ENCODE measurements at places on chromosomes 12 and 14. TPM values are rescaled to one million over a fixed set of nuclear protein-coding genes. Genes with fewer than 3 reads are reported as not detected.

DNA sequence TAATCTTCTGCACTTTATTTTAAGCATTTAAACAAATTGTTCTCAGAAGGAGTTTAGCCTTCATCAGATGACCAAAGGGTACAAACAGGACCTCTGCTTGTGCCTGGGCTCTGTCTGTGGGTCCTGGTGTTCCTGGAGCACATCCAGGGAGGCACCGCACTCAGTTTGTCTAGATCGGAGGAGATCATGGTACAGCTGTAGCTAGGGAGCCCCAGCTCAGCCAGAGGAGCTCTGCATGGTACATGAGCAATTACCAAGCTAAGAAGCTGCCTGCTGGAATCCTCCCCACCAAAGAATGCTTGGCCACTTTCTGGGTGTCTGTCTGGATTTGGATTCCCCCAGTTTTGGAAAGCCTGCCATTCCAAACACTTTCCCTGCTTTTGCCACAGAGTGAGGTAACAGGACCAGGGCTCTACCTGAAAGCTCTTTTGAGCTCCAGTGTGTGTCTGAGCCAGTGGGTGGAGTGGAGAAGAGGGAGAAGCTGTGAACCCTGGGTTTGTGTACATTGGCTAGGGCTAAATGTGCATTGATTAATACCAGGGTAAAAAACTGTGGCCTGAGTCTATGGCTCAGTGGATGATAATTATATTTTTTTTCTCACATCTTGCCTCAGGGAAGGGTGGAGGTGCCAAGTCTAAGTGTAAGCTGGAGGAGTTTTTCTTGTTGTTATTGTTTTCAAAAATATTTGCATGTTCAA lies 163.7 kb upstream of the IGF1 start:
- no peak for DNase-seq

GRCh38 chr12:95700316-95700785 lies 90.2 kb downstream of the NTN4 start:
- DNase-seq, result no peak

Gene DHH
- 0.25 TPM for total RNA-seq

Gene TRHDE
- under 0.01 TPM for total RNA-seq

Gene OVCH1
- total RNA-seq, result not detected

DNA sequence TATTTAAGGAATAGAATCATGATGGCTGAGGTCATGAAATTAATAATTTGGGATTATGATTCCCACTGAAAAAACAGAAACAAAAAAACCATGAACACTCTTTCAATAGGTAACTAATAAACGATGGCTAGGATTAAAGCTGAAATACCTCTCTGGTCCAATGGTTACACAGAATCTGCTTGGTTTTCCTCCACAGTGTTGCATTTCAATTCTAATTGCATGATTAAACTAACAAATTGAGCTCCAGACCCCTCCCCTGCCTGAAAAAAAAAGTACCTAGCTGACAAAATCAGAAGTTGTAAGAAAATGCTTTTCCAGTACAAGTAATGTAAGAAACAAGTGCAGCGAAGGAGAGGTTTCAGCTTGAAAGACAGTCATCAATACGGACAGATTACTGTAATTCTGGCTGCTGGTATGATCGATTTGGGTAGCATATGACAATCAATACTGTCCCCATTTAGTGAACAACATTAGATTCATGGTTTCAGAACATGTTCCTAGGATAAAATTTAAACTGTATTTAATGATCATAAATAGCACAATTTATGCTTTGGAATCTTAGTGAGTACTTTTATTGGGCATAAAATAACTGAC lies 32.0 kb downstream of the INSM2 start:
- no peak for DNase-seq

- no peak for DNase-seq
Measured at GRCh38 chr14:89544636-89545301, 127.7 kb upstream of the FOXN3 start.

GRCh38 chr12:42475106-42475505 lies 114.4 kb downstream of the PRICKLE1 start:
- no peak for DNase-seq

DNA sequence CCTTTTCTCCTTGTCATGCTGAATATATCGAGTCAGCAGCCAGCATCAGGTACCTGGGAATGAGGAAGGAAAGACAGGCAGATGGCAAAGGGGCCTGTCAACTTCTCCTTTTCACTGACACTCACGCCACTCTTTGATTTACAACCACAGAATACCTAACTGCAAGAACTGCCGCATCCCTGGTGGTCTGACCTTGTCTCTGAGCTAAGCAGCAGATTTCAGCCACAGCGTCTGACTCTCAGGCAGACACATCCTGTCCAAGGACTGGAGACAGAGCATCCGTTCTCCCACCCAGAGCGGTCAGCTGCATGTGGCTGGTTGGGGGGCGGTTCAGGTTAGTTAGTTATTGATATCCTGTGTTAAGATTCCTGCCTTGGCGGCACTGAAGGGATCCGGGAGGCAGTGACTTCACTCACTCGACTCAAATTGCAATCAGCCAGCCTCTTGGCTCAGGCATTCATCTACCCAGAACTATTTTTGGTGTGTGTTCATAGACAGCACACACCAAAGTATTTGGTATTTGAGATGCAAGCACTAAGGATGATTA lies 11.2 kb upstream of the MAP1LC3B2 start:
- no peak for DNase-seq

DNA sequence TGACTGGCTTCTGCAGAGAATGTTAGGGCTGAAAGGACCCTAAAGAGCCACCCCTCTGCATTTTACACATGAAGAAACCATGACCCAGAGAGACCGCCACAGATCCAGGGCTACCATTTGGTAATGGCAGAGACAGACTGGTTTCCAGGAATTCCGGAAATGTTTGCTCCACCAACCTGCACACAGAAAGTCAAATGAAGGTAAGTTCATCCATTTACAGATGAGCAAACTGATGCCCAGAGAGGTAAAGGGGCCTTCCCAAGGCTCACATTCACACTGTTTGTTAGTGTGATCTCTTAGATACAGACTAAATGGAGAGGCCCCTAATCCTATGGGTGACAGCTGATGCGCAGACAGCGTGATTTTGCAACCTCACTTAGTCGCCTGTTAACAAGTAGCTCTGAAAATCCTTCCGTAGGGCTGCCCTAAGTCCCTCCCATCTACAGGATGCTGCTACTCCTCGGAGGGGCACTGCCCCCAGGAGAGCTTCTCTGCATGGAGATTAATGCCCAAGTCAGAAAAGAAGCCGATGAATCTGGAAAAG lies 33.8 kb downstream of the ZFP36L1 start:
- no peak for DNase-seq

Gene PRH2
- total RNA-seq, result not detected

Gene EXOC3L4
- total RNA-seq, result not detected

DNA sequence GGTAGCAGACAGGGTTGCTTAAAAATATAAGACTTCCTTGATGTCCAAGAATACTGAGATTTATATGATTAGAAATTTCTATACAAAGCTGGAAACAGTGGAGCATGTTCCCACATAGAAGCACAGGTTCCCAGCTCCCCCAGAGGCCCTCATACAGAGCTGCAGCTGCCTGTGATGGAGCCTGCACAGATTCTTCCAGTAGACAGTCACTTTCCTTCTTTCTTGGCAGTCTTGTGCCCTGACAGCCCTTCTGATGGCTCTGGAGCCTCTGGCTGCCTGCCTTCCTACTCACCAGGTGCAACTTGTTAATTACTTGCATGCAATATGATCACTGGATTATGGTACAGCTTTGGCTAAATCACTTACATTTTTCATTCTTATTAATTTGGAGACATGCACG lies 44.4 kb downstream of the BICD1 start:
- no peak for DNase-seq

DNA sequence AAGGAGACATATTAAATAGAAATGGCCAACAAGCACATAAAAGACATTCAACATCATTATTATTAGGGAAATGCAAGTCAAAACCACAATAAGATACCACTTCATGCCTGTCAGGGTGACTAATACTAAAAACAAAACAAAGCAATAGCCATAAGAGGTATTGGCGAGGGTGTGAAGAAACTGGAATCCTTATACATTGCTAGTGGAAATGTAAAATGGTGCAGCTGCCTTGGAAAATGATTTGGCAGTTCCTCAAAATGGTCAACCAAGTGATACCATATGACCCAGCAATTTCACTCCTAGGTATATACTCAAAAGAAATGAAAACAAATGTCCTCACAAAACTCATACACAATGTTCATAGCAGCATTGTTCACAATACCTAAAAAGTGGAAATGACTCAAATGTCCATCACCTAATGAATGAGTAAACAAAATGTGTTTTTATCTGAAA lies 27.0 kb downstream of the GPR135 start:
- peak; percentile 53 for DNase-seq

Gene MAP3K9
- under 0.01 TPM for total RNA-seq

Gene BEGAIN
- total RNA-seq, result under 0.01 TPM

Gene ZNF664
- total RNA-seq, result 43.6 TPM

GRCh38 chr14:82879949-82880535 lies 1346.4 kb upstream of the SEL1L start:
- no peak for DNase-seq

- peak; percentile 29 for DNase-seq
Measured at GRCh38 chr14:94485944-94486841, 10.2 kb upstream of the SERPINA9 start.

Gene SLC25A47
- not detected for total RNA-seq

DNA sequence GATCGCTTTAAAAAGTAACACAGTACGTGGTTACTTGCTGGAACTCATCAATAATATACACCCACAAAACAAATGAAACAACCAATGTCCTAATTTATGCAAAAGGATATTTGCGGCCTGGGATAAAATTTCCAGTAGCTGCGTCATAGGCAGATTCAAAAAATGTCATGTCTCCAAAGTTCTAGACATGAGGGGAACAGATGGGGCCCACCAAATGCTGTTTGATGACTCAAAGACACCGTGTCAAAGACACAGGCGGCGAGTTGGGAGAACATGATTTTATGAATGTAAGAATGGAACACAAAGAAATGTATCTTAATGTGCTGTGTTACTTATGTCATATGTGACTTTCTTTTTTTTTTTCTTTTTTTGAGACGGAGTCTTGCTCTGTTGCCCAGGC lies 34.3 kb upstream of the NCOR2 start:
- no peak for DNase-seq

GRCh38 chr12:111409780-111410430 lies 4.2 kb downstream of the SH2B3 start:
- peak; percentile 93 for DNase-seq

DNA sequence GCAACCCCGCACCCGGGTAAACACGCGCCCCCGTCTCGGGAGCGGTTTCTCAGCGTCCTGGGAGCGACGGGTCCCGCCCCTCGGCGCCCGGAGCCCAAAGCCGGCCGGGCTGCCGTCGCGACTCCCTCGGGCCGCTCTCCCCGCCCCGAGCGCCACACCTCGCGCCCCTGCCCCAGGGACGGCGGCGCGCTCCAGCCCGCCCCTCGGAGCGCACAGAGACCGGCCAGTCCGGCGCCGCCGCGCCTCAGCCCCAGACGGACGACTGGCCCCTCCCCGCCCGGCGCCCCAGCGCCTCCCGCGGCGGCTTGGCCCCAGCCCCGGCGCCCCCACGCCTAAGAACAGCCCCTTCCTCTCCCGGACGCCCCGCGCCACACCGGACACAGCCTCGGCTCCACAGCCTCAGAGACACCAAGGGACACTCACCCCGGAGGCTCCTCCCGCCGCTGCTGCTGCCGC lies 411 bp downstream of the BTBD7 start:
- peak; percentile 85 for DNase-seq

Gene RNU4-1
- total RNA-seq, result under 0.01 TPM

Gene MMP17
- 13.1 TPM for total RNA-seq

Gene KRT6C
- not detected for total RNA-seq

DNA sequence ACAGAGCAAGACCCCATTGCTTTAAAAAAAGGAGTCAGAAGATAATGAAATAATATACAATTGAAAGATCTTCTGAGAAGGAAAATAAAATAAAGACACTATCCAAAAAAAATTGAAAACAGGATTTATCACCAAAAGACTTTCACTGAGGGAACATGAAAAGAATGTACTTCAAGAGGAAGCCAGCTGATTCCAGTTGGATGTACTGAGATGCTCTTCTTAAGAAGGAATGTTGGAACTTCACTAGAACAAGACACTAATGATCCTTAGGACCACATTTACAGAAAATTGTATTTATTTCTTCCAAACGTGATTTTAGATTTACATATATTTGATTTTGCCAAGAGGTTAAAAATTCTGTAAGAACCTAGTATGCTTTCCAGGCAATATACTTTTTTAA lies 65.6 kb upstream of the CNOT2 start:
- no peak for DNase-seq

- DNase-seq, result no peak
Measured at GRCh38 chr12:18242380-18243089, 18.8 kb upstream of the PIK3C2G start.

Gene P2RX2
- not detected for total RNA-seq

DNA sequence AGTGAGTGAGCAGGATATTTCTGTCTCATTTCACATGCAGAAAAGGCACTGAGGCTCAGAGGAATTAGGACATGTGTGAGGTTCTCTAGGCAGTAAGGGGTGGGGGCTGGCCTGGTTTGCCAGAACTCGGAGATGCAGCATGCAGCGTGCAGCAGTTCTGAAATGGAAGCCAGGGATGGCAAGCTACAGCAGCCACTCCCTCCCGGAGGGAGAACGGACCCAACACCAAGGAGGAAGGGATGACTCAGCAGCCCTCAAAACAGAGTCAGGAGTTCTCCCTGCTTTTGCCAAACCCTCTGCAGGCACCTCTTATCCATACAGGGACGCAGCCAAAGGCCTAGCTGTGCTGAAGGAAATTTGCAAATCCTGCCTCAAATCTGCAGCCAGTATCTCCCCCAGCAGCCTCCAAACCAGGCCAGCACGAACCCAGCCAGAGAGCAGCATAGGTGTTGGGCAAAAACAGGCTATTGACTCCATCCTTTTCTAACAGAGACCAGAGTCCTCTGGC lies 10.3 kb upstream of the SERPINA3 start:
- DNase-seq, result peak; percentile 60

Gene GLIPR1L2
- 0.13 TPM for total RNA-seq

DNA sequence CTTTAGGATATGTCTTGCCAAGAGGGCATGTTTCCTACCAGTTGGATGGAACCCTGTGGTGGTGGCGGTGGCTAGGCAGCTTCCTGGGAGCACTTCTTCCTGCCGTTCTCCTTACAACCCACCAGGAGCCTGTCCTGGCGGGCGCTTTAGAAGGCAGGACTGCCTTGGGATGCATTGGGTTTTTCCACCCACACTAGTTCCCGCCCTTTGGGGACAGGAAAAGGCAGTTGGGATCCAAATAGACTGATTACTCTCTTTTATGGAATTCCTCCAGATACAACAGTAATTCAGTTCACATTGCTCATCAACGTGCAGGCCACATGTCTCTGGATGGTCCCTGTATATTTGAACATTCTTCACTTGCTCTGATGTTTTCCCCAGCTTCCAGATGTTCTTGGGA lies 305.7 kb upstream of the SSTR1 start:
- no peak for DNase-seq

Gene PPP1R36
- 0.38 TPM for total RNA-seq

GRCh38 chr12:53530920-53531319 lies 23.6 kb upstream of the NPFF start:
- DNase-seq, result no peak

Gene MBIP
- 5.6 TPM for total RNA-seq

DNA sequence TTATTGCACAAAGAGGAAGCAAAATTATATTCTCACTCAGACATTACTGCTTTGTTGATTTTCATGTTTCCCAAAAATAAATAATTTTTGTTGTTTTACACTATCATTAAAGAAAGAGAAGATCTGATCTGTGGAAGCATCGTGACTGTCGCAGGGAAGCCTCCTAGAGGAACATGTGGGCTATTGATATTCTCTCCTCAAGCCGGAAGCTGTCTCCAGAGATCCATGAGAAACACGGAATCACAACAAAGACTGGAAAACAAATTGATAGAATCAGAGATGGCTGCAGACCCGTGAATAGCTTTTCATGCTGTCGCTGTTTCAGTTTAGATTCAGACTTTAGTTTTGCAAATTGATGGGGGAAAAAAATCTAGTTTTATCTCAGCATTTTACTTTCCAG lies 235.2 kb upstream of the TMPO start:
- DNase-seq, result no peak
